Stimulated activated CD4-positive, alpha-beta T cell treated with anti-CD3 and anti-CD28 coated beads, Interleukin-1b, Interleukin-23, amount 100 ng/mL, for 1 hour (primary cell): ENCODE measurements at places on chromosomes 2 and 18.

DNA sequence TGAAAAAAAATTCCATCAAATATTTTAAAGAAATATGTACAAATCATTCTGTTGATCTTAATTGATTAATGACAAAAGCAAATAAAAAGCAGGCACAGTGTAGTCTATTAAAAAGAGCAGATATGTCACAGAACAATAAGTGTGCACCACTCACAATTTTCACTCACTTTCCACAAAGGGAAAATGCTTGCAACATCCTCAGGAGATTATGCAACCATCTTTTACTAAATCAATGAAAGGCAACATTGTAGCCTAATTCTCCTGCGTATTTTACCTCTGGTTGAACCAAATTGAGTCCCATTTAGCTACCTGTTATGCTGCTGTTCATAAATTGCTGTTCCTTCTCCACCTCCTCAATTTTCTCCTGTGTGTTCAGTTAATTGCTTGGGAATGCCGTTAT lies 1346.8 kb upstream of the PIK3C3 start:
- no peak for DNase-seq

- no peak for DNase-seq
These were observed 54.1 kb upstream of the AQP4 start for GRCh38 chr18:26919627-26920026.

GRCh38 chr2:118645876-118646275 lies 201.6 kb downstream of the EN1 start:
- no peak for DNase-seq

DNA sequence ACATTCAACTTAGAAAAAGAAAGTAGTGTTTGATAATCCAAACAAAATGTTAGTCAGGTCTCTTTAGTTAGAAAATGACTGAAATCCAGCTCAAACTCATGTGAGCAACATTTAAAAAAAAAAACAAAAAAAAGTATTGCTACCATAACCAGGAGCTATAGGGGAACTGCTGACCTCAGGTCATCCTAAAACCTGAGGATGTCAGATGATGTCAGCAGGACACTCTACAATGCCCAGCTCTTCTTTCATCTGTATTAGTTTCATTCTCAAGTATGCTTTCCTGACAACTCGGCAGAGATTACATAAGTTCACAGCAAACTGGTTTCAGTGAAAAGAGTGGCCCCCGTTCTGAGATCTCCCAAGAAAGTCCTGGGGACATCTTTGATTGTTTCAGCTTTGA lies 4.2 kb upstream of the ESCO1 start:
- no peak for DNase-seq

DNA sequence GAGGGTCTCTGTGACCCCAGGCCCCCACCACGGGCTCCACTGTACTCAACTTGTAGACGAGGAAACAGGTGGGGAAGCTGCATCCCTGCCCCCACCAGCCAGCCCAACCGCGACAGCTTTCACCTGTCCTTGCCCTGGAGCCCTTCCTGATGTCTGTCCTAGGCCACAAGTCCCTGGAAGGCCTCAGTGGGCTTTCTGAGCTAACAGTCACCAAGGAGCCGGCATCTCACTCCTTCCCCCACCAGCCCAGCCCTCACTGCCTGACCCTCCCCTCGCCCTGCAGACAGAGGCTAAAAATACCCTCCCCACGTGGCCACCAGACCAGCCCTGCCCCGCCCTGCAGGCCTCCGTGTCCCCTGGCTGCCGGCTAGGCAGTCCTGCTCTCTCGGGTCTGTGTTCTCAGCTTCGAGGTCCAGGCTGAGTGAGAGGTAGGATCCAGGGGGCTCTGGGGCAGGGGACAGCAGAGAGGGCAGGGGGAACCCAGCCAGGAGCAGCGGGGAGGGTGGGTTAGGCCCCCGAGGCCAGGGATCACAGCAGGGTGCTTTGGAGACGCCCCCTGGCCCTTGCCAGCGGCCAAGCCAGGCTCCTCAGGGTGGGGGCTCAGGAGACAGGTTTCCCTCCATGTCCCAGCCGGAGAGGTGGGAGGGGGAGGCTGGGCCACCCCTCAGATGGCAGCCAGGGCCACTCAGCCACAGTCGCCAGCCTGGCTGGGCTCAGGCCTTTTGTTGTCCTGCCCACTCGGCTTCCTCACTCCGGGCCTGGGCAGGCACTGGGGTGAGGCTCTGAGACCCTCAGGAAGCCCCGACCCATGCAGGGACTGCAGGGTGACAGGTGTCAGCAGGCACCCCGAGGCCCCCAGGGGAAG lies at the start of gene KLHL30:
TSS of gene KLHL30 (plus strand) at position 338 of the 865 bp plus-strand sequence. CDS start 2,087 bp downstream, outside the sequence.
- no peak for DNase-seq

DNA sequence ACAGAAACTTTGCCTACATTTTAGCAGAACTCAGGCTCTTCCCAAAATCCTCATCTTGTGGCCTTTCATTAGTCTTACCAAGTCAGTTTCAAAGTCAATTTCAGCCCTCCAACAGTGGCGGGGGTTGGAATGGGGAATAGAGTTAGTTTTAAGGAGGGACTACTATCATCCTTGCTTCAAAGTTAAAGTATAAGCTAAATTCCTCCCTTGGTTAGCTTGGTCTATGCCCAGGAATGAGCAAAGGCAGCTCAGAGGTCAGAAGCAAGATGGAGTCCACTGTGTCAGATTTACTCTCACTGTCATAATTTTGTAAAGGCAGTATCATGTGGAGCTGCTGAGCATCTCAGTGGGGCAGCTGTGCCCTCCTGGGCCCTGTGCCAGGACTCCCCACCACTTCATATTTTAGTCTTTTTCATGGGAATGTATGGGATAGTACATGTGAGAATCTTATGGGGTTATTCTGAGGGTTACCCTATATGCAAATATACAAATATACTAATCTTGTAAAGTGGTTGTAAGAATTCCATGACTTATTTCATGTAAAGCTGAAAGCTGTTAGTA lies 145.2 kb upstream of the MMADHC start:
- no peak for DNase-seq

GRCh38 chr2:62364791-62365528 lies 141.0 kb downstream of the TMEM17 start:
- DNase-seq, result no peak

DNA sequence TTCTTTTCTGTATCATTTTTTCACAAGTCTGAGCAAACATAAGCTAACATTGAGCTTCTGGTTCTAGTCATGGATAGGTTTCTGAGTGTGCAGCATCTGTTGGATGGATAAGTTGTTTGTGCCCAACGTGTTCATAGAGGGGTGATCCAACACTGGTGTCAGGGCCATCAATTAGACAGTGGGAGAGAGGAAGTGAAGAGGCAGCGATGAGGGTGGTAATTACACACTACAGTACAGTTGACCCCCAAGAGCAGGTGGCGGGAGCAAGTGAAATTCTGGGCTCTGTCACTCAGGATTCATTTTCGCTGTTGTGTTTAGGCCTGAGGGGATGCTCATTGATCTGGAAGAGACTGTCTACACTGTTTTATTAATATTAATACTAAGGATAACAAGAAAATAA lies 180.0 kb upstream of the CXCR4 start:
- no peak for DNase-seq
